Pulmonary artery endothelial cell (primary cell): ENCODE measurements at places on chromosomes 11 and 22. TPM values are rescaled to one million over a fixed set of nuclear protein-coding genes. Genes with fewer than 3 reads are reported as not detected.
A peak's percentile ranks its signal among the peaks of the same experiment; 100 is the strongest.

DNA sequence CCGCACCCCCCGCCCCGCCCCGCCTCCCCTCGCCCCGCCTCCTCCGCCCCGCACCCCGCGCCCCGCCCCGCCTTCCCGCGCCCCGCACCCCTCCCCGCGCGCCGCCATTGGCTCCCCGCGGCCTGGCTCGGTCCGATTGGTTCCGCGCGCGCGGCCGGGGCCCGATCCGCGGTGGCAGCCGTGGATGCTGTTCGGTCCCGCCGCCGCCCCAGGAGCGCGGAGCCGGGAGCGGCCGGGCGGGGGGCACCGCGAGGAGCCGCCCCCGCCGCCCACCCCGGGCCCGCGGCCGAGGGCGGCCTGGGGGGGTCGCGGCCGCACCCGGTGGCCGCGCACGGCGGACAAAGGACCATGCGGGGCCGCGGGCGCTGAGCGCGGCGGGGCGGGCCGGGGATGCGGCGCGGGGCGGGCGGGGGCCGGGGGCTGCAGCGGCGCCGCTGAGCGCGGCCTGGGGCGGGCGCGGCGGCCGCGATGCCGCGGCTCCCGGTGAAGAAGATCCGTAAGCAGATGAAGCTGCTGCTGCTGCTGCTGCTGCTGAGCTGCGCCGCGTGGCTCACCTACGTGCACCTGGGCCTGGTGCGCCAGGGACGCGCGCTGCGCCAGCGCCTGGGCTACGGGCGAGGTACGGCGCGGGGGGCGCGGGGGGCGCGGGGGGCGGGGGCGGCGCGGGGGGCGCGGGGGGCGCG lies at the start of gene B4GALNT4:
B4GALNT4 (plus strand) TSS at position 164 of the 683 bp plus-strand sequence; CDS start at position 469, 305 bp downstream.
- no peak for DNase-seq

- no peak for DNase-seq
These were observed 32.4 kb downstream of the NF2 start for GRCh38 chr22:29635734-29636357.

Gene TMPRSS5
- total RNA-seq = 0.07 TPM in 2 replicates

GRCh38 chr22:44968736-44969135 lies 41.1 kb downstream of the PHF21B start:
- no peak for DNase-seq

GRCh38 chr11:117145393-117145761 lies 1.3 kb downstream of the PAFAH1B2 start:
- DNase-seq = peak; percentile 13

GRCh38 chr11:1199751-1200610 lies 22.9 kb upstream of the MUC5B start:
- DNase-seq = no peak

DNA sequence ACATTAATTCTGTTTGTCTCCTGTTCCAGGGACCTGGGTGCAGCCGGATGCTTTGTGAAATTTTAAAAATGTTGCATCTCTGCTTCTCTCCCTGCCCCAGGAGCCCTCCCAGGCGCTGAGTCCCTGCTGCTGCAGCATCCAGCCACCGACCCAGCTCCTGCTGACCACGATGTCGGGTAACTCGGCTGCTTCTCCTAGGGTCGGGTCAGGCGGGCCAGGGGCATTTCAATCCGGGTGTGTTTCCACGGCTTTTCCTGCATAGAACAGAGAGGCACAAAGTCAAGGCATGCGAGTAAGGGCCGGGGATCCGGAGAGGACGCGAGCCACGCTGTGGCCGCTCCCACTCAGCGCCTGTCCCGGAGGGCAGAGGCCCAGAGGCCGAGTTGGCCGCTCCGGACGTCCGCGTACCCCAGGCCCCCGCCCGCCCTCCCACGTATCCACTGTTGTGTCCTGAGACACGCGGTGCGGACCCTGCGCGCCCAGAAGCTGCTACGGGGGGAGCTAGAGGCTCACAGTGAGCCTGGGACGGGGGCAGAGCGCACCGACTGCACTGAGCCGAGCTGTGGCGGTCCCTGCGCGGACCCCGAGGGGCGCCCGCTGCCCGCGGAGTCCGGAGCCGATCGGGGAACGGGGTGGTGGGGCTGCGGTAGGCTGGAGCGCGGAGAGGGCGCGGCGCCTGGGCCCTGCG lies at the start of gene POU2AF3:
POU2AF3 (plus strand) TSS at position 134 of the 688 bp plus-strand sequence; CDS start at position 170, 36 bp downstream.
- no peak for DNase-seq

Gene TPBGL
- under 0.01 and 0.07 TPM in 2 replicates for total RNA-seq

DNA sequence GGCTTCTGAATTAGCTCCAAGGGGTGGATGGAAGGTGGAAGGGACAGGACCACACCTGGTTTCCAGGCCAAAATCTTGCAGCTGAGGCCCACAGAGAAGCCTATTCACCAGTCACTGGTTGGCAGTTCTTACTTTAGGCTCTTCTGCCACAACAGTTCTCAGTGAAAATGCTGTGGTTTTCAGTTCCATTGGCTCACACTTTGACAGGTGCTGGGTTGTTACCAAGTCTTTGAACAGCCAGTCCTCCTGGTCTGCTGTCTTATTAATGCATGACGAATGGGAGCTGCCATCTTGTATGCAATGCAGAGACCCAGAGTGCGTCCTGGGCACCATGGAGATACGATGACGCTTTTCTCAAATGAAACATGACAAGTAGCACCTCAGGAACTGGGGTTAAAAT lies 232.0 kb upstream of the ZBED5 start:
- DNase-seq = no peak

DNA sequence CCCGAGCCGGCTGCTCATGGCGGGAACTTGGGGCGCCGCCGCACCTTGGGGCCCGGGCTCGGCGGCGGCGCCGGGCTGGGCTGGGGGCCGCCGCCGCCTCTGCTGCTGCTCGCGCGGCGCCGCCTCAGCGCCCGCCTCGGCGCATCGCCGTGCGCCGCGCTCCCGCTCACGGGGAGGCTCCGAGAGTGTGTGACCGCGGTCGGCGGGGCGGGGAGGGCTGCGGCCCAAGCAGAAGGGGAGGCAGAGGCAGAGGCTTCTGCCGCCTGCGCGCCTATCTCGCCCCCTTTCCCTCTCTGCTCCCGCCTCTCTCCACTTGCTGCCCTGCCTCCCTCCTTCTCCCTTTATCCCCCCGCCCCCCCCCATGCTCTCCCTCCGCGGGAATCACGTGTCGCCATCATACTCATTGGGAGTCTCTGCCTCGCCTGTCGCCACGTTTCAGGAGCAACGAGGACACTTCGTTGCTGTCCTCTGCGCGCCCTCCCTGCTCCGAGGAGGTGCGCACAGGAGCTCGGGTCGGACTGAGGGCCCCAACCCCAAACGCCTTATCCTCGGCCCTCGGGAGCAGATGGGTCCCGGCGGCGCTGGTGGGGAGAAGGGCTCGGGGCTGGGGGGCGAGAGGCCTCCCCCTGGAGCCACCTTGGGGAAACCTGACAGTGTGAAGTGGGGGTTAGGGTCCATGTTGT lies at the start of gene GUCY1A2:
GUCY1A2 (minus strand) TSS at position 258 of the 683 bp plus-strand sequence. CDS start 421 bp downstream, outside the sequence.
- DNase-seq = no peak

Gene SLC22A25
- not detected in 2 replicates for total RNA-seq

DNA sequence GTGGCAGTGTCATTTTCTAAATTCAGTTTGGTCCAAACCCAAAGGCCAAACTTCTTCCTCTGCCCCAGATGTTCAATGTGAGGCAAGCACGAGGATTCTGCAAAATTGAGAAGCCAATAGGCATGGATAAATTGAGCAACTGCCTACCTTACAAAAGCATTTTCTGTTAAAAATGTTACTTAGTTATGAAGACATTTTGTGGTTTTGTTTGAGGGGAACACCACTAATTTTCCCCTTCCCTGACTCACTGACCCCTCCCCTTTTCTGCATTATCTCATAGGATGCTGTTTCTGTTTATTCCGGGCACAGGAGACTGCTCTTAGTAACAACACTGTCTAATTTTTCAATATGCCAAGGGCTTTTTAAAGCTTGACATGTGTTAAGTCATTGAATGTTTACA lies 462.8 kb downstream of the INSC start:
- no peak for DNase-seq

DNA sequence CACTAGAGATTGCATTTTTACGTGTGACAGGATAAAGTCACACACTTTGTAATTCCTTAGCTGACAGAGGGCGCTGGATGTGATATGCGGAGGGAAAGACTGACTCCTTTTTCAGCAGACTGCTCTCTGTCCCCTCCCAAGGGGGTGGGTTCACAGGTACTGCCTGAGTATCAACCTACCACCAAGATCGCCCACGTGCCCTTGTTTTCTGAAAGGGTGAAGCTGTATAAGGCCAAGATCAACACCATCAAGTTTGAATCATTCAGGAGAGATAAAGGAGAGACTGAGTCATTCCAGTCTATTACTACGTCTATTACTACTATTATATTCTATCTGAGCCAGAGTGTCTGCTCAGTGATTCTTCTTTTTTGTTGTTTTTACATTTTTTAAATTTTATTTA lies 30.7 kb downstream of the BUD13 start:
- no peak for DNase-seq

DNA sequence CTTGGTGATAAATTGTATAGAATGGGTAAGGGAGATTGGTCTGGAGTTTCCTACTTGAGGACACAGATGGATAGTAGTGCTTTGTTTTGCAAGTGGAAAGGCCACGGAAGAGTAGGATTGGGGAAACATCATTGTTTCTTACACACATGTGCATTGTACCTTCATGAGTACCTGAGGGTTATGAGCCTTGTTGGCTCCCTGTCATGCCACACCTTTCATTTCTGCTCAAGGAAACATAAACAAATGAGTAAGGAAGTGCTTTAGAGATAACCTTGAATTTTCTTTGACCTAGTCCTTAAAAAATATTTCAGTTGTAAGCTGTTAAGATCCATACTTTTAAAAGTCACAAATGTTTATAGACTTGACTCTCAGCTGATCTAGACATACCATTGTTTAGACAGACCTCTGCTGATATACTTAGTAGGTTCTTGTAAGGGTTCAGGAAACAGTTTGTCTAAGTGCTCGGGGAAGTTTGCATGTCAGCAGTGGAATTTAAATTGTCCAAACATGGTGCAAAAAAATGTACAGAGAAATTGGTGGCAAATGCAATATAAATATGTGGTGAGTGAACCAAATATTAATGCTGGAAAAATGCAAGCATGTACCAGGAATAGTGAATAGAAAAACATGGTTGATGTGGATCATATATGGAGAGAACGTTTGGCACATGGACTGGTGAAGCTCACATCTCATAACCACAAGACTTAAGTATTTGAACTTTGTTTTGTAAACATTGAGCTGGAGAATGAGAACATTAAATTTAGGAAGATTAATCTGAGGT lies 40.9 kb downstream of the GAS2 start:
- DNase-seq = no peak

Gene OR52E8
- not detected in 2 replicates for total RNA-seq
